ENCODE measurements at places on chromosomes 7 and 10.

- no peak for DNase-seq
These were observed 686.9 kb upstream of the FOXK1 start for GRCh38 chr7:3995187-3995586.

GRCh38 chr10:113126229-113127201, 176.5 kb downstream of the TCF7L2 start:
- DNase-seq, result peak; percentile 74

DNA sequence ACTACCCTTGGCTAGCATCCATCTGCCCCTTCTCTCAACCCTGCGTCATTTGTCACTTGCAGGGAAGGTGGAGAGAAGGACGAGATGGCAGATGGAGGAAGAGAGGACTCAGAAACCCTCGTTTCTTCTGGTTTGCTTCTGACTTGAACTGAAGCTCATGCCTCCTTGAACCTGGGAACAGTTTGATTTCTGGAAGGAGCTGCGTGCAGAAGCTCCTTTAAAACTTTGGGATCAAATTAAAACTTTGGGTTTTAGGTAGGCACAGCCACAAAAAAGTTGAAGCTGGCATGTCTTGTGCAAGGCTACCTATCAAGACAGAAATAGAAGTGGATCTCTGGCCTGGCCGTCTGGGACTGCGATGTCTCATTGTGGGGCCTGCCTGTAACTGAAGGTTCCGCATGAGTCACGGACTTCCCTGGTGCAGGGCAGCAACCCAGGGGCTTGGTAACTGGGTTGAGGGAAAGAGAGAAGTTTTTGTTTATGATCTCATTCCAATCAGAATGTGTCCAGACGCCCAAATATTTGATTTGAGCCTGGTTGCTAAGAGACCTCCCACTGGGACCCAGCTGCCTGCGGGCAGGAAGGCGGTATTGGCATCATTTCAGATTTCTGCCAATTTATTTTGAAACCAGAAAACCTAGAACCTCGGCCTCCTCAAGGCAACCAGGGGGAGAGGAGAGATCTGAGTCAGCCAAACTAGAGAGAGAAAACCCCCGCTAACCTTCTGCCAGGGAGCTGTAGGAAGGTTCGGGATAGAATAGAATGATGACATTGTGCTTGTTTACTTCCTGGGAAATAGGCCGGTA, 15.8 kb upstream of the CAMK1D start:
- DNase-seq, result peak; percentile 15

- no peak for DNase-seq
These were observed 152.4 kb downstream of the GNAT3 start for GRCh38 chr7:80359476-80359875.

DNA sequence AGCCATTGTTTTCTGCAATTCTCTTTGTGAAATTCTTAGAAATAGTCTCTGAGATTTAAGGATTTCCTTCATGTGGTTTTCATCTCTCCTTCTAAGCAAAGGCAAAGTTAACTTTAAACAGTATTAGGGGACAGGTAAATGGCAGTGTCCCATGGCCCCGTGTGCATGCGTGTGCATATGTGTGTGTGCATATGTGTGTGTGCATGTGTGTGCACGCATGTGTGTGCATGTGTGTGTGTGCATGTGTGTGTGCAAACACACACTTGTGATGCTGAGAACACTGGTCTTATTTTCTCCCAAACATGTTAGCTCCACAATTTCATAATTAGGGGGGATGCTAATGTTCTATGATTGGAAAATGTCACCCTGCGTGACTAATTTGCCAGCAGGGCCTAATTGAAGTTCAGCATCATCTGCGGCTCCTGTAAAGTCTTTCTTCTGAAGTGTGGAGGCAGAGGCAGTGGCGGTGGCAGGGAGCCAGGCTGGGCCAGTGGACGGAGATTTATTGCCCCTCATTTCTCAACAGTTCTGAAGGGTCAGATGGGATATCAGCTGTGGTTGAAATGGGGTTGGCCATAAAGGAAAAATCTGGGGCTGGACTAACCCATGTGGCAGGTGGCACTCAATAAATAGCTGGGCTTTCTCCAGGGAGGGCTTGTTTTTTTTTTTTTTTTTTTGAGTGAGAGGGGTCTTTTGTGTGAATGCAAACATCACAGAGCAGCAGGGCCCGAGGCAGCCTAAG, 289.3 kb upstream of the PODXL start:
- no peak for DNase-seq
